ENCODE measurements at places on chromosomes 6 and 20.
A peak's percentile ranks its signal among the peaks of the same experiment; 100 is the strongest.

DNA sequence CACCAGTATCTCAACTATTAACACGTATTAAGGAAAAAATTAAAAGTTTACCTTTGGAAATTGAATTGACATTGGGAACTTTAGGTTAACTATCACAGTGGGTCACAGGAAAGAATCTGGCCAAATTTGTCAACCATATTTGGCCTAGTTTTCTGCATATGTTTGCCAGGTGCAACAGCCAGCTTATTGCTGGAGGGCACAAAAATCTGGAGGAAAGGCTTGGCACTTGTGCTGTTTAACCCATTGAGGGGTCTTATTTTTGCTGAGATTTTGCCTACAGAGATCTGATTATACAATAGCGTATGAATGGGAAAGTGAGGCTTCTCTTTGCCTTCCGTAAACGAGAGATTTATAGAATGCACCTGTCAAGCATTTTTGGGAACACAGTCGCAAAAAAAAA, 190.4 kb downstream of the PRL start:
- no peak for DNase-seq

DNA sequence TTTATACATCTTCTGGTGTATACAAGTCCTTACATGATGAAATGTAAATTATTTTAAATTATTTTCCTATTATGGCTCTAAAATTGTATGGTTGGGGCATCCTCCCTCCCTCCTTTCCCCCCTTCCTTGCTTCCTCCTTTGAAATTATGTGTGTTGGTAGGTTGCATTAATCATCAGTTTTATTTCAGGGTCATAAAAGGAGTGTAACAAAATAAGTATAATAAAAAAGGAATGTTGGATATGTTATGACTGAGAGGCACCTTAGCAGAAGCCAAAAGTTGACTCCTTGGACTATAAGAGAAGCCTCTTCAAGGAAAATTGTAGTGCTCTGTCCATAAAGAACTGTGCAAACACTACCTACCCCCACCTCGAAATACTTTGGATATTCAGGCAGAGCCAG, 46.6 kb upstream of the PTPRK start:
- no peak for DNase-seq

DNA sequence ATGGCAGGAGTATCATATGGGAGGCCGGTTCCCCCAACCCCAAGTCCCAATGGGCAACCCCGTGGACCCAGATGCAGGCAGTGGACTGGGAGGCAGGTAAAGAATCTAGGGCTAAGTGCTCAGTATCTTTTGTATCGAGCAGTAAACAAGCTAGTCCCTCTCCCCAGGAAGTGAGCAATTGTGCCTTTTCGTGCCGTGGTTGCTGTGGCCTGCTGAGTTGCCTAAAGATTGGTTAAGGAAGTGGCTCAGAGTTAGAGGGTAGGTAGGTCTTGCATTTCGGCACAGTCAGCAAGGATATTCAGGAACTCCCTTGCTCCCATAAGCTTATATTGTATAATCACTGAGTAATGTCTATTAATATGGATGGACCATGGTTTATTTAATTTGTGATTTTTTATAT, 1.3 kb upstream of the DNAH8 start:
- peak; percentile 91 for DNase-seq

DNA sequence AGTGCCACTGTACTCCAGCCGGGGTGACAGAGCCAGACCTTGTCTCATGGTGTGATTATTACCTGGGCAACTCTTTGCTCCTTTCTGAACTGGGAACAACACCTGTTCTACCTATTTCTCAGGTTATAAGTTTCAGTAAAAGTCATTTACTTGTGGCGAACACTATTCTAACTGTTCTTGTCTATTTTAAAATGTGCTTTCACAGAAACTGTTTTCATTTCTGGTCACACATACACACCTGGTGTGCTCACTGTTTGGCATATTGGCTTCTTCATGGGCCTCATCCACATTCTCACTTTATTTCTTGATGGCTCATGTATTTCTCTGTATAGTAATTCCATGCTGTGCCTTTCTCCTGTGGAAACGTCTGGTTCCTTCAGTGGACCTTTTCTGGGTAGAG, 30.5 kb upstream of the XRN2 start:
- no peak for DNase-seq

GRCh38 chr6:722077-722524, 29.2 kb upstream of the EXOC2 start:
- peak; percentile 83 for DNase-seq

- DNase-seq: no peak
Observed at GRCh38 chr6:156658966-156659821, 118.0 kb upstream of the ARID1B start.

DNA sequence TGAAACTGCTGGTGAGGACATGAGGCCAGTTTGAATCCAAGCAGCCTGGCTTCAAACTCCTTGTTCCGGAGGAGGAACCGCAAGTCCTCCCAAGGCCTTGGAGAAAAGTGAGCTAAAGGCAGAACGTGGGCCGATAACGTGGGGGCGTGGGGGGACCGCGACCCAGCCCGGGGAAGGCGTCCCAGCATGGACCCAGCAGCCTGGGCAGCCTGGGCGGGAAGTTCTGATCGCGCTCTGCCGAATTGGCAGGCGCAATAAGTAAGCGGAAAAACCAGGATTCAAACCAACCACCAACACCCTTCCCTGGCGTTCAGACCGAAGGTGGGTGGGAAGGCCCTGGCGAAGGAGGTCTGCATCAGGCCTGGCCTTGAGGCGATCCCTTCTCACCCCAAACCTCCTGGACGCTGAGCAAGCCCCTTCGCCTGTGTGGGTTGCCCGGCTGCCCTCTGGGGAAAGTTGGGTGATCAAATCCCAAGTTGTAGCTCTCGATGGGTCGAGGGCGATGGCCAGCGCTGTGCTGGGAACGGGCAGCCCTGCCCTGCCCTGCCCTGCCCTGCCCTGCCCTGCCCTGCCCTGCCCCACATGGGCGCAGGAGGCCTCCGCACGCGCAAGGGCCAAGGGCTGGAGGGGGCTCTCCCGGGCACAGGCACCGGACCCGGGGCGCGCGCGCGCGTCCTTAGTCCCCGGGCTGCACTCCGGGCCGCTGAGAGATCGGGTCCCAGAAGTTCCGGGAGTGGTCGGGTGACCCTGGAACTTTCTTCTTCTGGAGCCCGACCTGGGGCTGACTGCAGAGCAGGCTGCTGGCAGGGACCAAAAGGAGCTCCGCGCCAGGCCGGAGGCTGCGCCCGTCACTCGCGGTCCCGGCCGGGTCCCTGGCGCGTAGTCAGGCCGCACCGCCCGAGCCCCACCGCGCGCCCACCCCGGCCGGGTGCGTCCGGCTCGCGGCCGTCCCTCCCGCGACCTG, 637 bp upstream of the SLC22A3 start:
- no peak for DNase-seq

DNA sequence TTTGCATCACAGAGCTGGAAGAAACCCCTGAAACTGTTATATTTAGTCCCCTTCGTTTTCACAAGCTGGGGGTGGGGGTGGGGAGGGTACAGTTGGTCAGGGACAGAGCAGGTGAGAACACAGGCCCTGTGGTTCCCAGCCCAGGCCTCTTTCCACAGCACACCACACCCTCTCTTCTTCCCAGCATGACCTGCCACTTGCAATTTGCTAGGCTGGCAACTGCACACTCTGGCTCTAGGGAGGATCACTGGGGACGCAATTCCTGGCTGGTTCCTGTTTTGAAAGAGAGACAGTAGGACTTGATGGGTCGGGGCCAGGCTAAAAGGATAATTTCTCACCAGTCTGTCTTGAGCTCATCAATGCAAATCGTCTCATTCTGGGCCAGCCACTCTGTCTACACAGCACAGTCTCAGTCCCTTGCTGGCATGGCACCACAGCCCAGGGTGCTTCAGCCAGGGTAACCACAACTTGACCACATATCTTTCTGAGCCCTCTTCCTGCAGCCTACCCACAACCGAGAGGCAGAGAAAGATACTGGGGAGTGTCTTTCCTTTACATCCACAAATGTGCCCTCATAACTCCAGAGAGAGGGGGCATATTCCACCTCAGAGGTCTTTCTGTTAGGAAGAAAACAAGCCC, 41.7 kb upstream of the EMILIN3 start:
- DNase-seq: peak; percentile 59

GRCh38 chr6:138821519-138821918, 25.6 kb downstream of the ECT2L start:
- no peak for DNase-seq

DNA sequence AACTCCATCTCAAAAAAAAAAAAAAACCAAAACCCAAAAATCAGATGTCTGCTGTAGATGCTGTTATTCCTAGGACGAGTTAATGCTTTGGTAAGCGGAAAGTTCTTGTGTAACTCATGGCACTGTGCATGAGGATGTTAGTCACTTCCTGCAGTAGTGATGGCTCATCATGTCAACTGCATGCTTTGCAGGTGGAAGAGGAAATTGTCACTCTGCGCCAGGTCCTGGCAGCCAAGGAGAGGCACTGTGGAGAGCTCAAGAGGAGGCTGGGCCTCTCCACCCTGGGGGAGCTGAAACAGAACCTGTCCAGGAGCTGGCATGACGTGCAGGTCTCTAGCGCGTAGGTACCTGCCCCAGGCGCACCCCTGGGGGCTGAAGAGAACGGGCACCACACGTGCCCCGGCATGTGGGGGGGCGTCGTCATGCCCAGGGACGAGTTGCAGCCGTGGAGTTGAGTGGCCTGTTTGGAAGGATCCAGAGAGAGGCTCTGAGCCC, 8.5 kb downstream of the TPD52L2 start:
- peak; percentile 94 for DNase-seq

DNA sequence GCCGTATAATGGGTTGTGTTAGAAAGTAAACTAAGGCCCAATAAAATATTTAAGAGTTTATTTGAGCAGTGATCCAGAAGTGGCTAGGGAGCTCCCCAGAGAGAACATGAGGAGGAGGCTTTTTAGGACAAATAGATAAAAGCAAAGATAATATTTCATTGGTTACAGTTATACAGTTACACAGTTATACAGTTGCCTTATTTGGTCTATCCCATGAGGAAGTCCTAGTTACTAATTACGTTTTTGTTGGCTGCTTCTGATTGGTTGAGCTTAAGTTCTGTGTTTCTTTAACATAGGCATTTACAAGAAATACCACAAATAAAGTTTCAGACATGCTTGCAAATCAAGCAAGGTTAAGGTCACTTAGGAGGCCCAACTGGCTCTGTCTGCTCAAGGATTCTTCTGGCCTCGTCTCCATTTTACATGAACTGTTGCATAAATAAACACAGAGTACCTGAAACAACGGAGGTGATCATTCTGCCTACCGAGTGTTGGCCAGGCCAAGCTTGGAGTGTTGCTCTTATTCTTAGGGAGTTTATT, 7.0 kb downstream of the UBD start:
- DNase-seq: no peak

- DNase-seq: no peak
Observed at GRCh38 chr6:158264180-158264579, 48.1 kb upstream of the TULP4 start.

GRCh38 chr6:108353853-108354252, 59.0 kb downstream of the AFG1L start:
- no peak for DNase-seq

DNA sequence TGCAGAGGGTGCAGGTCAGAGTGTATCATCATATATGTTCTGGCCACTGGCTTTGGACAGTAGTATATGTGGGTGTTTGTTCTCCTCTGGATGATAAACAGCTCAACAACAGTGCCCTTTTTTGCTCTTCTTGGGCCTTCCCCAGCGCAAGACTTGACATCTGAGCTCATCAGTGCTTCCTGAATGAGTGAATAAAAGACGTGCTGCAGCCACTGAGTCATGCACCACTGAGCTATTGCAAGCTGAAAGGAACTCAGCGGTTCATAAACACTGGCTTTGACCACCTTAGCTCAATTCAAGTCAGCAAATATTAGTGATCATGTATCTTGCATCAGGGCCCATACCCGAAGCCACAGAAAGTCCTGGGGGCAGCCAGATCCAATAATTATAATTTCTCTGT, 105.3 kb upstream of the KCNG1 start:
- DNase-seq: no peak

- DNase-seq: no peak
Observed at GRCh38 chr6:25181923-25182322, 97.3 kb upstream of the CARMIL1 start.

DNA sequence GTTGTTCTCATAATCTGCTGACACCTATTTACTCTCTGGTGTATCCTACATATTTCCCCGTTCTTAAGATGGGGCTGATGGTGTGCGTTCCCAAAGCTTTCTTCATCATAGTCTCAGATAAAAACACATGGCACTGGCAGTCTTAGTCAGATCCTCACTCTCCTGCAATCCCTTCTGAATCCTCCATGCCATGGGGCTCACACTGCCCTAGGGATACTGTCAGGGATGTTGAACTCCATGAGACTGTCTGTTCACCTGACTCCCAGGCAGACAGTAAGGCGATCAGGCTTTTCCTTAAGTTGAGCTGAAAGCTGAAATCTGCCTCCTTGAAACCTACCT, 76.0 kb downstream of the SLX4IP start:
- DNase-seq: no peak

DNA sequence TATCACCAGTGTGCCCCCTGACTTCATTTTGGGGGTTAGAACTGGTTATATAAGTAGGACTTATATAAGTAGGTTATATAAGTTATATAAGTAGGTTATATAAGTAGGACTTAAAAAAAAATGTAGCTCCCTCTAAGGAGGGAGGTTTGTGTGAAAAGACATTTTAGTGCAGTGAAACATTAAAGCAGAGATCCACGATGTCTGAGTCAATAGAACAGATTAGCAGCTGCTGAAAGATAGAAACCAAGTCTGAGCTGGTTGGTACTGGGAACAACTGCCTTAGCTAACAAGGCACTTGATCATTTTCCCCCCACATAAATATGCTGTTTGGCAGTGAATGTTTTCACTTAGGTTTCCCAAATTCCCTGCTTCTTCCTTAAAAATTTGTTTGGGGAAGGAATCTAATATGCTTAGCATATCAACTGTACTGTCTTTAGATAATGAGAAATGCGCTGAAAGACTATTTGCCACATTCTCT, 2.1 kb upstream of the RPS12 start:
- DNase-seq: peak; percentile 34

GRCh38 chr20:47905628-47906347, 120.5 kb upstream of the SULF2 start:
- DNase-seq: no peak

DNA sequence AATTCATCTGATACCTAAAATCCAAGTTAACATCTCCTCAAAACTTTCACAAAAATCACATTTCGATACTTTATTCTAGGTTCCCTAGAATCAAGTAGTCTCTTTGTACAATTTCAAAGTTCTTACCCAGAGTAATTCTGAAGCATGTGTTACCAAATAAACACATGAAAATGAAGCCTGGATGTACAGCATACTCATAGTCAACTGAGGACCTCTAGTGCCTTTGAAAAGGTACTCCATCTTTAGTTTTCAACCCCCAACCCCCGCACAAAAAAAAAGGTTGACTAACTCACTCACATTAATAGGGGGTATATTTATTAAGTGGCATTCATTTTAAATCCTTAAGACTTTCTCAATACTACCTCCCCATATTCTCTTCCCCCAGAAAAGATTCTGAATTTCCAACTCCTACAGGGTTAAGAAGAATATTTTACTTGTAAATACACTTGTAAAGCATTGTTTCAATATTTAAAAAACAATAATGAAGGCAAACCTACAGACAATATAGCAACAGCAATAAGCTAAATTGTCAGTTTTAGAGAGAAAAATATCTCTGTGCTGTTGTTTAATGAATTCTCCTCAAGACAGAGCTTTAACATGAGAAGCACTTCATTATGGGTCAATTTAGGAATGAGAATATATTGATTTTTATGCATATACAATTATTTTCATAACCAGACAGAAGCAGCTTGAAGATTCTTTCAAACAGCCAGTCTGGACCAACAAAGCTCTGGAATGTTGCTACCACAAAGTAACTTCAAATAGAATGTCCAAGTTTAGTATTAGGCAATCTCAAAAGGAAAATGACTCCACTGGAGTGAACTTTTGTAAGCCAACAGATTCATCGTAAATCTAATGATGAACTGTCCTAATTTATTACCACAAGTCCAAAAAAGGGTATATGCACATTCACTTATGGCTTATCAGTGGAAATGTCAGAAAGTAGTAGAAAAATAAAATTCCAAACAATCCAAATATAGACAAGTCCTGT, 3.3 kb downstream of the PLN start:
- DNase-seq: peak; percentile 87

Data from AML-193 (cell line).